ENCODE measurements at places on chromosomes 16 and 17.

DNA sequence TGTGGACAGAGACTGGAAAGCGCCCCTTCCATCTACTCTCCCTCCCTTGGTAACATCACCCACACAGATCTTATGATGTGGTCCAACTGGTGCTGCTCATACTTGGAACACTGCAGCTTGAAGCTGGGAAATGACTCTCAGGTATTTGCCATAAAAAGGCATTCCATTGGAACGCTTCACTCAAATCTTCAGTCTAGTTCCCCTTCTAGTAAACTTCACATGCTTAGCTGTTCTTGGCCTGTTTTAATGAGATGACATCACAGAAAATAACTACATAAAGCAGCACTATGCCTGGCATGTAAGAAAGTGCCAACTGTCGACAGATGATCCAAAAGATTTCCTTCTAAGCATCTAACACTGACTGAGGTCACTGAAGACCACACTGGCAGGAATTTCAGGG, 9.3 kb downstream of the ZNF263 start:
- no peak overlapping the region for H3K27ac ChIP-seq
- no peaks in the 10 kb centered on the region for H3K27me3 ChIP-seq
- H3K4me1 ChIP-seq, result no peaks in the 10 kb centered on the region
- H3K4me3 ChIP-seq, result no peak overlapping the region

DNA sequence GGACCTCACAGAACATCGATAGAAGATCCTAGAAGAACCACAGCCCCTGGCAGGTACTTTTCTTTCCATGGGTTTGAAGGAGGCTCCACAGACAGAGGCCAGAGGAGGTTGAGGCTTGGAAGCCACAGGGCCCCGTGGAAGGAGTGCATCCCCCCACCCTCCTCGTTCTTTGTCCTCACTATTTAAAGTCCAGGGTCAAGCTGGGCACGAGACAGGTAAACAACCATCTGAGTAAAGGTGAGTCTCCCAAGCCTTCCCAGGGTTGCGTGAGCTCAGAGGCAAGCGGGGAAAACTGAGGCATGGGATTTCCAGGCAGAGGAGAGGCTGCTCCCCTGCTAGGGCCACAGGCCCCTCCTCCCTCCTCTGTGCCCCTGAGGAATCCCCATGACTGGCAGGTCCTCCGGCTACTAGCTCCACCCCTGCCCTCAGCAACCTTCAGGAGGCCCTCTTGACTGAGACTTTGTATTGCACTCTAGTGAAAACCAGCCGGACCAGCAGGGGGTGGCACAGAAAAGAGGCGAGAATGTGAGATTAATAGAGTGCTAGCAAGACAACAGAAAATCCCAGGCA, 927 bp upstream of the SULT1A2 start:
- H3K4me1 ChIP-seq, result no peaks in the 10 kb centered on the region
- DNase-seq, result no peak
- no peak overlapping the region for H3K27ac ChIP-seq
- H3K27me3 ChIP-seq, result no peaks in the 10 kb centered on the region

- peaks cover 10% of the 10 kb centered on the region for H3K4me1 ChIP-seq
- H3K4me3 ChIP-seq, result no peak overlapping the region
- H3K27me3 ChIP-seq, result no peaks in the 10 kb centered on the region
- peaks cover 32% of the 10 kb centered on the region for H3K36me3 ChIP-seq
- DNase-seq, result no peak
Measured at GRCh38 chr17:74768069-74768762, 7.9 kb downstream of the NAT9 start.

DNA sequence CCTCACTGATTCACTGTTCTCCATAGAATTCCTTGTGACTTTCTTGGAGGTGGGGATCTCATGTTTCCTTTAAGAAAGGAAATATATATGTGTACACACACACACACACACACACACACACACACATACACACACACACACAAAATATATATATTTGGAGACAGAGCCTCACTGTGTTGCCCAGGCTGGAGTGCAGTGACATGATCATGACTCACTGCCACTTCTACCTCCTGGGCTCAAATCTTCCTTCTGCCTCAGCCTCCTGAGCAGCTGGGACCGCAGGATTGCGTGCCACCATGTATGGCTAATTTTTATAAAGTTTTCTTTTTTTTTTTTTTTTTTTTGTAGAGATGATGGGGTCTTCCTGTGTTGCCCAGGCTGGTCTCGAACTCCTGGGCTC, 45.9 kb downstream of the CDH13 start:
- H3K36me3 ChIP-seq, result no peaks in the 10 kb centered on the region
- no peak overlapping the region for H3K27ac ChIP-seq
- H3K27me3 ChIP-seq, result peaks cover 2% of the 10 kb centered on the region
- no peaks in the 10 kb centered on the region for H3K4me1 ChIP-seq
- H3K4me3 ChIP-seq, result no peak overlapping the region

GRCh38 chr17:57873261-57874057, 23.6 kb upstream of the MRPS23 start:
- no peaks in the 10 kb centered on the region for H3K36me3 ChIP-seq
- H3K27ac ChIP-seq, result no peak overlapping the region
- DNase-seq, result no peak

DNA sequence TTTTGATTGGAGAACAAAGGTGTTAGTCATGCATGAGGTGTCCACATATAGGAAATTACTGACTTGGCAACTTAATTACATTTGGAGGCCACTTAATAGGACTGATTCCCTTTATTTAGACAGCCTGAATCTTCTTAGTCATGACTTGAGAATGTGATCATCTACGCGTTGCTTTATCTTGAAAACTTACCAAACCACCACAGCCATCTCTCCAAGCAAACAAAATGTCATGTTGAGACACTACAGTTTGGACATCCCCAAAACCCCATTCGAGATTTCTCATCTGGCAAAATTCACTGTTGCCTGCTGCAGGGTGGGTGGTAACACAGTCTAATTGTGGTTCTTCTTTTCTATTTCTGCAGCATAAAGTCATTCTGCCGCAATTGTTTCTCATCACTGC, 176.5 kb upstream of the CDH5 start:
- H3K4me3 ChIP-seq, result no peak overlapping the region
- H3K27me3 ChIP-seq, result peaks cover 14% of the 10 kb centered on the region
- no peaks in the 10 kb centered on the region for H3K36me3 ChIP-seq
- no peak overlapping the region for H3K27ac ChIP-seq

DNA sequence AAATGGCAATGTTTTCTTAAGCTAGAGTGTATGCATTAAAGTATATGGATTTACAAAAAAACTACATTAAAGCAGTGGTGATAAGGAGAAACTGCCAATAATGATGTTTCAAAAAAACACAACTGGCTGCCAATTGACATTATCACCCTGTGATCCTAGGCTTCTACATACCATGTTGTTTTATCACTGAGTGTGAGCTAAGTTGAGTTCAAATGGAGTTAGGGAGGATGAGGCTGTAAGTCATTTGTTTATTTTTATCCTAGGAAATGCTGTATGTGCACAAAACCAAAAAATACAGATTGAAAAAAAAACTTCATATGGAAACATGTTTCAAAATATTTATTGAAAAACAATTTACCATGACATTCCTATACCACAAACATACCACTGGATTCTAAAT, 22.9 kb downstream of the CHCT1 start:
- H3K27me3 ChIP-seq, result no peaks in the 10 kb centered on the region
- DNase-seq, result no peak
- peaks cover 10% of the 10 kb centered on the region for H3K36me3 ChIP-seq
- H3K4me3 ChIP-seq, result no peak overlapping the region
- H3K4me1 ChIP-seq, result no peaks in the 10 kb centered on the region

GRCh38 chr16:85422196-85422631, 190.9 kb upstream of the GSE1 start:
- peaks cover 11% of the 10 kb centered on the region for H3K27me3 ChIP-seq
- peaks cover 2% of the 10 kb centered on the region for H3K4me1 ChIP-seq
- peak; percentile 0 for DNase-seq
- H3K27ac ChIP-seq, result no peak overlapping the region

All from activated naive CD8-positive, alpha-beta T cell treated with anti-CD3 and anti-CD28 coated beads, Interleukin-2, amount 50 U/mL, for 24 hours (primary cell).